ENCODE measurements at places on chromosomes 1 and 21. TPM values are rescaled to one million over a fixed set of nuclear protein-coding genes. Genes with fewer than 3 reads are reported as not detected.

The MARK1 gene
- total RNA-seq: 0.10 TPM

The AGPAT3 gene
- 111 TPM for total RNA-seq

The TMCC2 gene
- 0.39 TPM for total RNA-seq

The KLHDC9 gene
- total RNA-seq: 2.9 TPM

The TDRD5 gene
- total RNA-seq: not detected

The LAPTM5 gene
- total RNA-seq: 21.2 TPM

The WNT3A gene
- total RNA-seq: not detected

The ACAP3 gene
- 28.0 TPM for total RNA-seq

The DPT gene
- 2.1 TPM for total RNA-seq

The HEYL gene
- total RNA-seq: 2.6 TPM

The WDR4 gene
- total RNA-seq: 7.5 TPM

The LYPD8 gene
- total RNA-seq: not detected

The CHRM3 gene
- total RNA-seq: 2.1 TPM

The LRRC38 gene
- not detected for total RNA-seq

The ZNF593OS gene
- total RNA-seq: not detected
